Nephron progenitor cell (in vitro differentiated cells): ENCODE measurements at places on chromosomes 5 and 9.

GRCh38 chr9:107282759-107283622 is at the start of gene RAD23B:
TSS of gene RAD23B (plus strand) at chr9:107283279. CDS start at chr9:107283630, 351 bp downstream.
- DNase-seq: peak; percentile 98

- DNase-seq: no peak
Measured at GRCh38 chr9:93505541-93506132, 52.3 kb upstream of the FAM120AOS start.

DNA sequence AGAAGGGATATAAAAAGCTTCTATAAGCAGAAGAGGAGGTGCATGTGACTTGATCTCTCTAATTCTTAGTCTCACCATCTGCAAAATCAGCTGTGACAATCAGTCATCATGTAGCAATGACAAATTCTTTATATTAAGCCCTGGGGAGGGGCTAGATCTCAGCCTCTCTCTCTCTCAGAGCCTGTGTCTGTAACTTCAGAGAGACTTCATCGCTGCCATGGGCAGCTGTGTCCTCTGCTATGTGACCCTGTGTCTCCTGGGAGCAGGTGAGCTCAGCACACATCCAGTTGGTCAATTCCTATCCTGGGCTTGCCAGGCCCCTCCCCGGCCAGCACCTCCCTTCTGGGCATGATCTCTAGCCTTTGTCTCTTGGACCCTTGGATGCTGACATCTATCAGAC is 109.6 kb downstream of the ANKRD18B start:
- no peak for DNase-seq

DNA sequence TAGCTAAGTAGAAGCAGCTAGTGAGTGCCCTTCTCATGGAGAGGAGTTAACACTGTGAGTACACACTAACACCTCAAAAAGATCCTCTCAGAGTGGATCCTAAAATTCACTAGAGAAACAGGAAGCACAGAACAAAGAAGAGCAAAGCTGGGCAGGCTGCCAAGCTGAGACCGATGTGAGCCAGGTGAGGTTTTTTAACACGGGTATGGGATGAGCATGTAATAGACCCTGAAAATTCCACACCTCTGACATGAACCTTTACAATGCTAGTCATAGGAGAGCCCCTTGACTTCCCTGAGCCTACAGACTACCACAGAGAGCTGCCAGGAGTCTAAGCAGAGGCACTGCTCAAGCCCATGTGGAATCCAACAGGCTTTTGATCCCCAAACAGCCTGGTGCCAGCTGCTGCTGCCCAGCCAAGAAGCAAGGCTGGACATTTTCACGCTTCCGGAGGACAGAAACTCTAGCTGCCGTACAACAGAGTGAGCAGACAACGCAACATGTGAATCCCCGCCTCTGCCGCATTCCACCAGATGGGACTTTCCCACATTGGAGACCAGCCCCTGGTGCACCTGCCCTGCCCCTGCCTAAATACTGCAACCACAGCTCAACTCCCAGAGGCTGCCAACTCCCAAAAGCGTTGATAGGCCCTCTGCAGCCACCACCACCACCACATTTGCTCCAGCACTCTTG is 280.8 kb downstream of the CDH10 start:
- no peak for DNase-seq

DNA sequence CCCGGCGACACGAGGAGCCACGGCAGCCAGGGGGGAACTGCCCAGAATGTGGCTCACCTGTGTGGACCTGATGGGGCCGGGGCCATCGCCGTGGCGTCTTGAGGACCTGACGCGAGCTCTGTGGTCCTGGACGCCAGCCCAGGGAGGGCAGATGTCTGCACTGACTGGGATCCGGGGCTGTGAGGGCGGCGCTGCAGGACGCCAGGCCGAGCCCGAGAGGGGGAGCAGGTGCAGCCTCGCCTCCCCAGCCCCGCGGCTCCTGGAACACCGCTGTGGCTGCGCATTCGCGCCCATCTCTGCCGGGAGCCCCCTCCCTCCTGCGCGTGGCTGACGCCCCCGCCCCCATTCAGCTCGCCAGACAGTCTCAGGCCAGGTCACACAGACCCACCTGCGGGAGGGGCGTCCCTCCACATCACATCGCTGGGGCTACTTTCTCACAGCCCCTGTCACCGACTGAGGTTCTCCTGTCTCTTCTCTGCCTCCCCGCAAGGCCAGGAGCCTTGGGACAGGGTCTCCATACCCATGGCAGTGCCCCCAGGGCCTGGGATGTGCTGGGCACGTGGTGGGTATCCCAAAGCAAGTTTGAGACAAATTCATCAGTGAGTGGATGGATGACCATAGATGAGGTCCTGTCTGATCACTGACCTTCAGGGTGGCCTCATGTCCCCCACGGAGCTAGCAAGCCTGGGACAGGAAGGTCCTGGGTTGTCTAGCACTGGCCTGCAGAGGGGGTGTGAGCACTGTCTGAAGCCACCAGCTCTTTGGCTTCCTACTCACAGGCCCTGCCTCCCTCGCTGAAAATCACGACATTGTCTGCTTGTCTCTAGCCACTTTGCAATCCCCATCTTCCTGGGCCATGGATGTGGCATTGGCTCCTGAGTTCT is 47.3 kb downstream of the RASGEF1C start:
- no peak for DNase-seq

- DNase-seq: no peak
Measured at GRCh38 chr9:124835026-124835557, 18.2 kb upstream of the WDR38 start.

GRCh38 chr9:124060844-124061605 is 49.5 kb downstream of the LHX2 start:
- DNase-seq: no peak

DNA sequence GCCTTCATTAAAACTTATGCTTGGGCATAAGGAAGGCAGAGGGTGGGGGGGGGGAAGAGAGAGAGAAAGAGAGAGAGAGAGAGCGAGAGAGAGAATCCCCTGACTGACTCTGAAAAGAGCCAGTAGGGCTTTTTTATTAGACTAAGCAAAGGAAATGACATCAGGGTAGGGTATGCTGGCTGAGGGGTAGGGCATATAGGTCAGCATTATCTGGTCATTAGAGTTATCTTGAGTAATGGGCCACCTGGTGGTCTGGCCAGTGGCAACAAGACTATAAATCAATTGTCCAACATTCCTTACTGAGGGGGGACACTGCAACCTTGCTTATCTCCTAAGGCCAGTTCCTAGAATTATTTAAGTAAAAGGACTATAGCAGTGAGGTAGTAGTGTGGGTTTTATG is 67.2 kb downstream of the TSSK1B start:
- no peak for DNase-seq

- no peak for DNase-seq
Measured at GRCh38 chr5:23930985-23931384, 423.6 kb downstream of the PRDM9 start.

DNA sequence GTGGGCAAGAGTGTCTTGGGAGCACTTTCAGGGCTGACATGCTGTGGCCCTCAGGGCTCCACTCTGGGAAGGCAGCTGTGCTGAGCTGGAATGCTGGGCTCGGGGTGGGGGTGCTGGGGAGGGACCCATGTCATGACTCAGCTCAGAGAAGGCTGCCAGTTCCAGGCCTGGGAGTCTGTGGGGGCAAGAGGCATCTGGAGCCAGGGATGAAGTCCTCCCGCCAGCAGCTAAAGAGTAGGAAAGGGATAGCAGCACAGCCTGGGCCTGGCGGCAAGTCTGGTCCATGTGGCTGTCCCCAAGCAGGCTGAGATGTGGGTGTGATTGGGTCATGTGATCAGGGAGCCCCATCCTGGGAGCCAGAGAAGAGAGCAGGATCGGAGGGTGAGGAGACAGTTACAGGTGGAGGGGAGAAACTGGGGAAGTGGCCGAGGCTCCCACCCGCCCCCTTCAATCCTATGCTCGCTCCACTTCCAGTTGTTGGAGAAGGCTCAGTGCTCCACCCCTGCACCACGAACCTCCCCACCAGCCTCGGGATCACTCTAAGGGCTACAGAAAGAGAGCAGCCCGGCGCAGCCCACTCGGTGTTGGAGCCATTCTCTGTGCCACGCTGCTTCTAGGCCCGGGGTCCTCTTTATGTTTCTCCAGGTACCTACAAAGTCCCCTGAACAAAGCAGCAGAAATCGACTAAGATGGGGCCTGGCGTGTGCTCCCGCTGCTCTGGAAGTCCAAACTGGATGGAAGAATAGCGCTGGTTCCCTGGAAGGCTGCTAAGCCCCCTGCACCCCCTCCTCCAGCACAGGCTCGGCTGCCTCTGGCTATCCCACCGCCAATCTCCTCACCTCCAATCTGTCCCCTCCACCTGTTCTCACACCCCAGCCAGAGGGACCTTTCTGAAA is 12.0 kb downstream of the PDGFRB start:
- DNase-seq: no peak

GRCh38 chr5:12636209-12636608 is 732.0 kb upstream of the CTNND2 start:
- DNase-seq: no peak

- DNase-seq: no peak
Measured at GRCh38 chr9:108184009-108184408, 671.8 kb downstream of the ACTL7B start.

GRCh38 chr9:121714075-121714705 is 62.8 kb downstream of the DAB2IP start:
- no peak for DNase-seq

GRCh38 chr5:42767491-42768105 is 11.0 kb downstream of the CCDC152 start:
- no peak for DNase-seq

- no peak for DNase-seq
Measured at GRCh38 chr5:140833993-140834392, at the start of gene PCDHA7. TSS of gene PCDHA7 (plus strand) at chr5:140834269. CDS start at chr5:140834384, 115 bp downstream.

- DNase-seq: no peak
Measured at GRCh38 chr5:68587171-68587570, 371.6 kb downstream of the PIK3R1 start.

DNA sequence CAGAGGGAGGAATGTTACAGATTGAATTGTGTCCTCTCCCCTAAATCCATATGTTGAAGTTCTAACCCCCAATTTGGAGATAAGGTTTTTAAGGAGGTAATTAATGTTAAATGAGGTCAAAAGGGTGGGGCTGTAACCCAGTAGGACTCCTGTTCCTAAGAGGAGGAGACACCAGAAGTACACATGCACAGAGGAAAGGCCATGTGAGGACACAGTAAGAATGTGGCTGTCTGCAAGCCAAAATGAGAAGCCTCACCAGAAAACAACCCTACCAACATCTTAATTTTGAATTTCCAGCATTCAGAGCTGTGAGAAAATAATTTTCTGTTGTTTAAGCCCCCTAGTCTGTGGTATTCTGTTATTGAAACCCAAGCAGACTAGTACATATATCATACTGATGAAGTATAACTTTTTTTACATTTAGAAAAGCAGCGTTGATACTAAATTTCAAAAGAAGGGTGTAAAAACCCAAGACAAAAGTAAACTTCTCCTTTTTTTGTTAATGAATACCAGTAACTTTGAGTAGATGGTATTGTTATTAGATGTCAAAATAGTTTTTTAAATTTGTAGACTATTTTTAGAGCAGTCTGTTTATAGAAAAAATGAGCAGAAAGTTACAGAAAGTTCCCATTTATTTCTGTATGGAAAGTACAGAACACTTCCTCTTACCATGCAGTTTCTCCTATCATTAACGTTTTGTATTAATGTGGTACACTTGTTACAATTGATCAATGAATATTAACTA is 25.1 kb downstream of the RNF180 start:
- no peak for DNase-seq

DNA sequence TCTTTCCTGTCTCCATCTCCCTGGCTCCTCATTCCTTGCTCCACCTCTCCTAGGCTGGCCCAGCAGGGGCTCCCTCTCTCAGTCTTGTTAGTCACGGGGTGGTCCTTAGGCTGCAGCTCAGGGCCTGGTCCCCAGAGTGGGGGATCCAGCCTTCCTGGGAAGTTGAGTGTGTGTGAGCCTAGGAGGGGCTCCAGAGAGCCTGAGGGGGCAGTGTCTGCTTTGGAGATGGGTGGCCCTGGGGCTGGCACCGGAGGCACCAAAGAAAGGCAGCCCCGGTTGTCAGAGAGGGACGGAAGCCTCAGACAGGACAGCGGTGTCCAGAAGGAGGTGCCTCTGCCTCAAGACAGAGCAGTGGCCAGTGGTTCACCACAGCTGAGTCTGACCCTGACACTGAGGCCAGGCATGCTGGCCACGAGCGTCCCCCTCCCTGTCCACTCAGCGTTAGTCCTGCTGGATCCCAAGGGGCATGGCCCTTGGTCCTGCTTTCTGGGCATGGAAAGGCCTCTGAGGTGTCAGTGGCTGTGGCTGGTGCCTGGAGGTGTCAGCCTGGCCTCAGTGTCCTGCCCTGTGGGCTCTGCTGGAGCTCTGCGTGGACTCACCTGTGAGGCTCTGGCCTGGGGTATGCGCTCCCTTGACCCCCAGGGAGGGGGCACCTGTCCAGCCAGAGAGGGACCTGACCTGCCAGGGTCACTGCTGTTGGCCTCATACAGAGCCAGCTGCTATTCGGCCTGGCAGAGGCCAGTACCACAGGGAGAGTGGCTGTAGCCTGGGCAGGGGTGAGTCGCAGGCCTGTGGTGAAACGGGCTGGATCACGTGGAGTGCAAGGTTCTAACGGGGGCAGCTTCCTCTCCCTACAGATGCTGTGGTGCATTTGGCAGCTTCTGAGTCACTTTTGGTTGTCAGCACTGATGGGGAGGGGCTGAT is 130.6 kb downstream of the CACNA1B start:
- DNase-seq: no peak
